Thoracic aorta (tissue), 2 donors: ENCODE measurements at places on chromosomes 6 and 20.

GRCh38 chr6:51711876-51712275 is 375.5 kb downstream of the PKHD1 start:
- DNase-seq: no peak

GRCh38 chr6:109978174-109979032 is at the start of gene GPR6:
TSS of gene GPR6 (plus strand) at chr6:109978311. CDS start at chr6:109979113, 802 bp downstream.
- DNase-seq: no peak

GRCh38 chr6:146770965-146771735 is 172.4 kb downstream of the ADGB start:
- no peak for DNase-seq

DNA sequence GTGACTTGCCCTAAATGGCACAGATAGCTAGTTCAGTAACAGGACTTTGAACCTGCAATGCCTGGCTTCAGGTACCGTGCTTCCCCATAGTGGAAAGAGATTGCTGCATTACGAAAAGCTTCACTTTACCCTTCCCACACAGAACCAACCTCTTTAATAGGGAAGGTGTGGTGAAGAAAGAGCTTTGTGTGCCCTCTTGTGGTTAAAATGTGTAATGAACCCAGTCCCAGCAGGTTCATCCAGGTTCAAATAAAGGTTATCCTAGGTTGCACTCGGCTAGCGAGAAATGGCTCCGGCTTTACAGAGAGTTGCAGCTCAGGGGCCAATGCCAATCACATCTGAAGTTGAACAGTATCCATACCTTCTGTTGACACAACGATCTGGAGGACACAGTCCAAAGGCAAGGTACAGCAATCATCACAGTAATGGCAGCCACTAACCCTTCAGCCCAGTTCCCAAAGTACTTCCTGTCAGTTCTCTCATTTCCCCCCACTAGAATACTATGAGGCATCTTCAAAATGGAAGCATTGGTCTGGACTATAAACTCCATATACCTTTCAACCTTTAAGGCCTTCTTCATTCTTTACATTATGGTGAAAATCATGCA is 3.0 kb downstream of the DEFB115 start:
- no peak for DNase-seq

DNA sequence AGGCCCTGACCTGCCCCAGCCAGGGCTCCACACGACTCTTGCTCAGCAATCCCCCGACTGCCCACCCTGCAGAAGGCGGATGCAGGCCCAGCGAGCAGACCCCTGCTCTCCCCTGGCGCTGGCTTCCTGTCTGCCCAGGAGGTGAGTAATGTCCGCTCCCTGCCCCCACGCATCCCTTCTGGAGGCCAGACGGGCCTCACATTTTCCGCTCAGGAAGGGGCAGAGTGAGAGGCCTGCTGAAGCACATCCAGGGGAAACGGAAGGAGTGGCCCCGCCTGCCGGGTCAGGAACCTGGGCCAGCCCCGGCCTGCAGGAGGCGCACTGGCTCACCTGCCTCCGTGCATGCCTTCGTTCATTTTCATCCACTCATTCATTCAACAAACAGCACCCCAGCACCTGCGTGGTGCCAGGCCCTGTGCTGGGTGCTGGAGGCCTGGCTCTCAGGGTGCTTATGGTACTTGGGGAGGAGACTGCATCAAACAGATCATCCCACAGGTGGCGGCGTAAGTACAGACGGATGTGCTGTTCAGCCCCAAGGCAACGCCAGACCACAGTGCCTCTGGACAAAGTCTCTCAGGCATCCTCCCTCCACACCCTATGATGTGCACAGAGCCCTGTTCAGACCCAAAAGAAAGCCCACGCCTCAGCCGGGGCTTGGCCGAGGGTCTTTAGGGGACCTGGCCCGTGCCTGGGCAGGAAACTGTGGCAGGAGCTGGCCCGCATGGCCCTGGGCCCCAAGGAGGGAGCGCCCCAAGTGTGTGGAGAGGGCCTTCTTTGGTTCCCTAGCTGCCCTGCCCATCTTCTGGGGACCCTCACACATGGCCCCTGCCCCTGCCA is 112.1 kb downstream of the ASXL1 start:
- no peak for DNase-seq

DNA sequence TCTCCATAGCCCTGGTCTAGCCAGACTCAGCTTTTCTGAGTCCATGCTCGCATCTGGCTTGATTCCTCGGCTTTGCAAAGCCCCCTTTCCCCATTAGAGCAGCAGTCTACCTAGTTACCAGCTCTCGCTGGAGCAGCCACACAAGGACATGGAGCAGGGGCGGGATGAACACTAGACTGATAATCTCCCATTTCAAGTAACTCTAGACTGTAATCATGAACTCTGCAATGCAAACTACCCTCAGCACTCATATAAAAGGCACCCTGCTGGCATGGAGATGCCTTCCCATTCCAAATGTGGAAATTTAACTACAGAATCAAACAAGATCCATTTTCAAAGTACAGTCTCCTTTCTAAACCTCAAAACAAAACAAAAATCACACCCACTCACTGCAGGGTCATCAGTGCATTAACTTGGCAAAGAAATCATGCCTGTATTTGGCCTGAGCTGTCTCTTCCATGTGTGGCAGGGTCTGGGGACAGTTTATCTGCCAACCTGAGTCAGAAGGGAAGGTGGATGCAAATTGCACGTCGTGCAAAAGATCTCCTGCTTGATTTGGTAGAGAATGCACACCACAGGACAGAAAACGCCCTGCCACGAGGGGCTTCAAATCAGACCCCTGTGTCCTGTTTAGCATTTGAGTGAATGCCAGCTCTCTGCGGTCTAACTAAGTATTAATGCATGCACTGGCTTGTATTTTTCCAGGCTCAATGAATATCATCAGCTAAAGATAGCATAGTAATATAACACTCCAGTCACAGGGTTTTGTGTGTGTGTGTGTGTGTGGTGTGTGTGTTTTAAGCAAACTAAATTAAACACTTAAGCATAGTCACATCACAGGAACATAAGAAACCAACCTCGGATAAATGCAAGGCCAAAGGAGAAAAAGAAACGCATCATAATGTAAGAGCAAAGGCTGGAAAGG is 85.3 kb downstream of the MYLK4 start:
- no peak for DNase-seq

- DNase-seq: no peak
These were observed 501.8 kb downstream of the CD83 start for GRCh38 chr6:14619419-14619781.

DNA sequence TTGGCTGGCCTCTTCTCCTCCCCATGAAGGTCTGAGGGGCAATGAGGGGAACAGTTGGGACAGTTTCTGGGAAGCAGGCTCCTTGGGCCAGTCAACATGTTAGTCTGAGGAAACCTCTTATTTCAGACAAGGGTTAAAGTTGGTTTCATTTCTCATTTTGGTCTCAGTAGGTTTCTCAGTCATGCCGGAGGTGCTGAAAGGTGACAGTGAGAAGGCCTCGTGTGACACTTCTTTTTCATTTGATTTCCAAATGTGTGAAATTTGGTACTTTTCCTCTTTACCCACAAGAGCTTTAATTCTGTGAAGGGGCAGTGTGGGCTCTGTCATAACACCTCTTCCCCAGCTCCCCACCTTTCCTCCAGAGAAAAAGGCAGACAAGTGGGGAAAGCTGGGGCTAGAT is 7.5 kb upstream of the GLP1R start:
- DNase-seq: no peak

- DNase-seq: no peak
These were observed 130.2 kb upstream of the AKIRIN2 start for GRCh38 chr6:87832025-87832825.

GRCh38 chr20:25077610-25078169 is 4.3 kb downstream of the VSX1 start:
- DNase-seq: no peak

DNA sequence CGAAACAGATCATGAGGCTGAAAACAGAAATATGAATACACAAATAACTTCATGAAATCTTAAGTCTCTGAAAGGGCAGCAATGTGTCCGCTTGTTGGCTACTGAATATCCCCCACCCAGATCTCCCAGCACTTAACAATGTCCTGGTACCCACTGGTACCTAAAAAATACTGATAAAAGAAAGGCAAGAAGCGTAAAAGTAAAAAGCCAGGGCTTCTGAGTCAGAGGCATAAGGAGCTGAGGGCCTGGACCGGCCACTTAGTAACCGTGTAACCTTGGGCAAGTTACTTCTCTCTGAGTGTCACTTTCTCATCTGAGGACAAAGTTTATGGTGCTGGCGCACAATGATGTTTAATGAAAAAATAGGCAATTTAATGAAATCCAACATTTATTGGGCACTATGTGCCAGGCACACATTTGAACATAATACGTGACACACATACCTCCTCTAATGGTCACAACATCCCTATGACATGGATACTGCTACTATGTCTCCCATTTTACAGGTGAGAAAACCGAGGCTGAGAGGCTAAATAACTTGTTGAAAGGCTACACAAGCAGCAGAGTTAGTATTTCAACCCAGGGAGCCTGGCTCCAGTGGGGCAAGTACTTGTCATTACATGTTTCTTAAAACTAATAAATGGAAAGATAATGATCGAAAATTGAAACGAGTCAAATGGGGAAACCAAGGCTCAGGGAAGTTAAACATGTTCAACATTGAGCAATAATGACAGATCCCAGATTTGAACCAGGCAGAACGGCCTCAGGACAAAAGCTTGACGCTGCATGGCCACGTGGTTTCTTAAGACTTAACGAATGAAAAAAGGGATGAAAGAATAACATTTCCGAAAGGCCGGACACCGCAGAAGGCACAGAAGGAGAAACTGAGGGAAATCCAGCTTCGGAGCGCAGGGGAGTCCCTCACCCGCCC is 828 bp downstream of the TP53RK start:
- DNase-seq: no peak

DNA sequence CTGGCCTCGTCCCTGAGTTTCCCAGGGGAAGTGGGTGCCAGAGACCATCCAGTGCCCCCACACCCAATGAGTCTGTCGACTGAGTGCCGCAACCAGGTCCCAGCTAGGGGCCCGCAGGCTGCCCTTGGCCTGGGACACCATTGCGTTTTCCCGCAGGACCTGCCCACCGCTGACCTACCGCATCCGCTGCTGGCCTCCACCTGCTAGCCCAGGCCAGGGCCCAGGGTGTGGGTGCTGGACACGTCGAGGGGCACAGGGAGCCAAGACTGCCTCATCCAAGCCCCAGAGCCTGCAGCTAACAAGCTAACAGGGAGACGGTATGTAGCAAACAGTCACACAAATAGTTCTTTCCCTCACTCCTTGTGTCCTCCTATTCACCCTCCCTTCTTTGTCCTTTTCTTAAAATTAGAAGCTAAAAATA is 97.7 kb downstream of the TMEM242 start:
- no peak for DNase-seq

DNA sequence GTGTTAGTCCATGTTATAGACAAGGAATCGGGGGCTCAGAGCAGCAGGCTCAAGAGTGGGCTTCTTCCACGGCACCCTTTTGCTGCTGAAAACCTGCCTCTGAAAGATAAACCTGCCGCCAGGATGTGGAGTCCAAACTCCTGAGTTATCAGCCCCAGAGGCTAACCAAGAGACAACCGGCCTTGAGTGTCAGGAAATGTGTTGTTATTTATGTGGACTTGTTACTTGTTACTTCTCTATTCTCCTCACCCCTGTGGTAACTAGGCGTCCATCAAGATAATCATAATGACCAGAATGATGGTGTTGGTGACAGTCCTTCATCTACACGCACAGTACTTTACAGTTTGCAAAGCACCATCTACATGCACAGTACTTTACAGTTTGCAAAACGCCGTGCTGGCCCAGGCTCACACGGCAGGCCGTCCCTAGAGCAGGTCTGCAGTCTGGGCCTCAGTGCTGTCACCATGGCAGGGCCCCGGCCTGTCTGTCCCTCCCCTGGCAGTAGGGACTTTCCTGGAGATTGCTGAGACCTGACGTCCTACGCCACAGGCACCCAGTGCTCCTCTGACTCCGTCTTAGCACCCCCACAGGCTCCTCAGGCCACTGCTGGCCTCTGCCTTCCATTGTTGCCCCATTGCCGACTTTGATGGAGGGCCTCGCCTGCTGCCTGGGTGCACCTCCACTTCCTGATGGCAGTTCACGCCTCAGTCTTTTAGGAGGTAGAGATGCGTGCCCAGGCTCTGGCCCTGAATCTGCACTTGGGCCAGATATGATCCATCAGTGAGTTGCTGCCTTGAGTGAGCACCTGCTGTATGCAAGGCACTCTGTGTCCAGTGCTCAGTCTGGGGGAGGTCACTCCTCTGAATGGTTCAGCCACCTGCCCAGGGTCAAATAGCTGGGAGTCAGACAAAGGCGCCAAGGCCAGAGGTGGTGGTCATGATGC is 9.1 kb upstream of the BPIFB4 start:
- DNase-seq: no peak

- no peak for DNase-seq
These were observed 130.3 kb upstream of the BMP2 start for GRCh38 chr20:6637160-6637579.

DNA sequence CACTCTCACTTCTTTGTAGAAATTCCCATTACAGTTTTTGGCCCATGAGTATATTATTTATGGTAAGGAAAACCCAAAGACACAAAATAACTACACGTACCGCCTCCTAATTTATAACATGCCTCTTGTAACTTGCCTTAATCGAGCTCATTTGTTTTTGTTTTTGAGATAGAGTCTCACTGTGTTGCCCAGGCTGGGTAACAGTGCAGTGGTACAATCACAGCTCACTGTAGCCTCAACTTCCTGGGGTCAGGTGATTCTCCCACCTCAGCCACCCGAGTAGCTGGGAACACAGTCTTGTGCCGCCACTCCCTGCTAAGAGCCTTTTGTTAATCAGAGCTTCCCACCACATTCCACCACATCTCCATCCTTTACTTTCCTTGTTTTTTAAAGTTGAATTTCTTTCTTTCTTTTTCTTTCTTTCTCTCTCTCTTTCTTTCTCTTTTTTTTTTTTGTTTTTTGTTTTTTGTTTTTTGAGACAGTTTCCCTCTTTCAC is 15.5 kb downstream of the ASIP start:
- no peak for DNase-seq

DNA sequence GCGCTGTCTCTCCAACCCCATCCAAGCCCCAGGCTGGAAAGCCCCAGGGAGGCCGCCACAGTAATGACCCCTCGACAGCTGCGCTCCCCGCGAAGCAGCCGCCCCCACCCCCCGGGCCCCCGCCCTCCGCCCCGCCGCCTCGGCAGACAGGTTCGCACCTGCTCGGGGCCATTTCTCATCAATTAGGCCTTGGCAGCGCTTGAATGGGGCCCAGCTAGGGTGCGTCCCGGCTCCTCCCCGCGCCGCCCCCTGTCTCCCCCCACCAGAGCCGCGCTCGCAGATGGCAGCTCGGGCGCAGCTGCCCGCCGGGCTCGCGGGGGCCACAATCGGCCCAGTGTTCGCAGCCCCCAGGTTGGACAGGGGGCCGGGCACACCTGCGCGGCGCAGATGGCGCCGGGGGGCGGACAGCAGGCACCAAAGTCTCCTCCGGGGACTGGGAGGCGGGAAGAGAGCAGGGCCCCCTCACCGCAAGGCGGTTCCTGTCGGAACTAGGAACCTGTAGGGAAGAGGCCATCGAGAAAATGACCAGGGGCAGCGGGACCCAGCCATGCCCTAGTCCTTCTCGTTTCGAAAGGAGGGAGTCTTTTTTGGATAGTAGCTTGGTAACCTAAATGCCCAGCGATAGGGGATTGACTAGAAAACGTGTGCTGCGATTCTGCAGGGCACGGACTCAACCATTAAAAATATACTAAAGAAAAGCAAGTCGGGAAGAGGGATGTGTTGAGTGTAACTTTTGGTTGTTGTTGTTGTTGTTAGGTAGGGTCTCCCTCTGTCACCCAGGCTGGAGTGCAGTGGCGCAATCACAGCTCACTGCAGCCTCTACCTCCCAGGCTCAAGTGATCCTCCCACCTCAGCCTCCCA is 83.2 kb upstream of the EYA2 start:
- DNase-seq: no peak

GRCh38 chr20:4544765-4545164 is 176.9 kb upstream of the PRND start:
- no peak for DNase-seq

- DNase-seq: no peak
These were observed 181.2 kb downstream of the ZDHHC14 start for GRCh38 chr6:157561929-157562810.

- no peak for DNase-seq
These were observed 28.4 kb downstream of the LYRM2 start for GRCh38 chr6:89610149-89610642.
